ENCODE measurements at places on chromosomes 2 and 18.

DNA sequence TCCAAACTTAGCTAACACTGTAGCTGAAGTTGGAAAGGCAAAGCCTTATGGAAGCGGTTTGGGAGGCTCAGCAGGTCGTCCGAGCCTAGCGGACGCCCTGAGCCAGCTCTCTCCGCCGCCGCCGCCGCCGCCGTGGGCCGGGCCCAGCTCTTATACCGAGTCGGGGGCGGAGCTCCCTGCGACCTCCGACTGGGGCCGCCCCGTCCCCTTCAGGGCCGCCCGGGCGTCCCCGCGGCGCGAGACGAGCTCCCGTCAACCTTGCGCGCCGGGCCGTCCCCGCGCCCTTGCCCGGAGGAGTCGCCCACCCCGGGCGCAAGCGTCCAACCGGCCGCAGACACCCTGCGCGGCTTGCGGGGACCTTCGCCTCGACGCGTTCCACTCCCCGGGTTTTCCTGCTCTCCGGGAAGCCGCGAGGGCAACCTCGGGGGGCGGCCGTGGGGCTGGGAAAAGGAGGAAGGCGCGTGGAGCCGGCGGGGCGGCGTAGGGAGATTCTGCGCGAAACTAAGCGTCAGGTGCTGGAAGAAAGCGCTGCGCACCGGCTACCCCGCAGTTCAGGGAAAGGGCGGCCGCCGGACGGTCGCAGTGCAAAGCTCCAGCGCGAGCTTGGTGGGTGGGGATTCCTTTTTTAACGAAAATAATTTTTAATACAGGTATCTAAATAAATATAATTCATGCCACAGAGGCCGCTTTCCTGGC is at the start of gene SLC40A1:
Gene SLC40A1 (minus strand): TSS at position 129 of the 696 bp plus-strand sequence. CDS start 326 bp downstream, outside the sequence.
- peak; percentile 64 for DNase-seq

DNA sequence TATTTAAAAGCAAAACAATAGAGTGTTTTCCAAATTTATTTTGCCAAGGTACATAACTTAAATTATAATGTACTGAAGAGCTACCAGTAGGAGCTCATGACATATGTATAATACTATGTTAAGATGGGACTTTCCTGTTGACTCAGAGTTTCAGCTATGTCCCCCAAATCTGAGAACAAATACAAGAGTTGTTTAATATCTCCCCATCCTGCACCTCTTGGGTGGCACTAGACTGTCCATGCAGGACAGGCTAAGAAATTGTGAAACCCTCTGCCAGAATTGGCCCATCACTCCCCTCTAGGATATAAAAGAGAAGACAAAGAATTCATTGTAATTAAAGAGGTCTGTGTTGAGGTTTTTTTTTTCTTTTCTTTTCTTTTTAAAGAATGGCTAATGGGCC is 21.7 kb upstream of the CTAGE1 start:
- no peak for DNase-seq

- DNase-seq, result no peak
Measured at GRCh38 chr2:67600946-67601345, 203.8 kb downstream of the ETAA1 start.

DNA sequence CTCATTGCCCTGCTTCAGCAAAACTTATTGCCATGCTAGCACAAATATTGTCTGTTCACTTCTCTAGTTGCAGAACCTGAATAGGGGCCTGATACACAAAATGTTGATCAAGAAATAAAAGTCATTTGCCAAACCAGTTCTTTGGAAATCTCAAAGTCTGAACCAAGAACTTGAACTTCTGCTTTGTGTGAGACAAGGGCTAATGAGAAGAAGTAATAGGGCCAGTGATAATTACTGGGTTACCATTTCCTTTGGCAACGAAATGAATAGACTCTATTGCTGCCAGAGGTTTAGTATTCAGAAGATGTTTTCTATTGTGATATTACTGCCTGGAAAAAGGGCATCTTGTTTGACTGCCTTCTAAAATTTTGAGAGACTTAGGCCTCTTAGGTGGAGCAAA is 35.0 kb downstream of the TMEFF2 start:
- DNase-seq, result no peak

- DNase-seq, result no peak
Measured at GRCh38 chr2:168457190-168457895, 1.3 kb downstream of the CERS6 start.

DNA sequence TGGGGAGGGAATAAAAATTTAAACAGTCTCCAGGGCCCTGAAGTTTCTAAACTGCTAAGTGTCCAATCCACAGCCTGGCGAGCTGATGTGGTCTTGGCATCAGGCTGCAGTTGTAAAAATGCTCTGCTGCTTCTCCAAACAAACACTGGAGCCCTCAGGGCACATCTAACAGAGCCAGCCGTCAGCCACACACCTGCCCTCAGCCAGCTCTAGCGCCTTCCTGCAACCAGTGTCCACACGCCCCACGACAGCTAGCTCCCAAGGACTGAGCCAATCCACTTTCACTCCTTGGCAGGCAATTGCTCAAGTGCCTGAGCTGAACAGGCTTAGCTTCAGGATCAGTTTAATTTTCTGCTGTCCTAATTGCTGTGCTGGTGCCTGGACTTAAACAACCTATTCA is 446.4 kb upstream of the RAB12 start:
- DNase-seq, result no peak

GRCh38 chr2:182267971-182268370 is 158.9 kb downstream of the PDE1A start:
- DNase-seq, result no peak

DNA sequence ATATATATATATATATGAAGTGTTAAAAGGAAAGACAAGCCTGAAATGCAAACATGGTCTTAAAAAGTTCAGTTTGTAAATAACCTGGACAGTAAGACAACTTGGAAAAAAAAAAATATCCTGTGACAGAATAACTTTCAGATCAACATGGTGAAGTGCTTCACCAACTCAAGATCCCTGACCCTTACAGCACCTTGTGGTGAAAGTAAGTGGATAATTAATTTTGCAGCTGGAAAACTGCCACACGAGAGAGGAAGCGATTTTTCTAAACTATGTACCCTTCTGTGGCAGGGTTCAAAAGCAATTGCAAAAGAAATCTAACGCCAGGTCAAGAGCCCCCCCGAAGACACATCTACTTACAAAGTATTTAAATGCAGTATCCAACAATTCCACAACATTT is 95.8 kb downstream of the PAX3 start:
- no peak for DNase-seq
